ENCODE measurements at places on chromosomes 16 and 17.

DNA sequence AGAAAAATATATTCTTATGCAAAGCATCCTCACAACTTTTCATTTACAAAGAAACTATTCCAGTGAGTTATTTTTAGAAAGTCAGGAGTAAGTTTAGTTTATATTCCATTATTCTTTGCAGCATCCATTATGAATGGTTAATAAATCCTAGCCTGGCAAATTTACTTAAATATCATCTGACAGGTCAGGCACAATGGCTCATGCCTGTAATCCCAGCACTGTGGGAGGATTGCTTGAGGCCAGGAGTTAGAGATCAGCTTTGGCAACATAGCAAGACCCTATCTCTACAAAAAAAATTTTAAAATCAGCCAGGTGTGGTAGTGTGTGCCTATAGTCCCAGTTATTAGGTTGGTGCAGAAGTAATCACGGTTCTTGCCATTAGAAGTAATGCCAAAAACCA lies 12.9 kb downstream of the ESRP2 start:
- DNase-seq, result no peak

GRCh38 chr16:80984124-80984892 lies 22.4 kb downstream of the CMC2 start:
- DNase-seq, result no peak

- no peak for DNase-seq
Measured at GRCh38 chr17:17906418-17907215, 65.6 kb downstream of the TOM1L2 start.

GRCh38 chr16:75044800-75045361 lies 46.1 kb downstream of the ZNRF1 start:
- DNase-seq, result no peak

- no peak for DNase-seq
Measured at GRCh38 chr17:7107012-7107754, 7.4 kb downstream of the ASGR2 start.

DNA sequence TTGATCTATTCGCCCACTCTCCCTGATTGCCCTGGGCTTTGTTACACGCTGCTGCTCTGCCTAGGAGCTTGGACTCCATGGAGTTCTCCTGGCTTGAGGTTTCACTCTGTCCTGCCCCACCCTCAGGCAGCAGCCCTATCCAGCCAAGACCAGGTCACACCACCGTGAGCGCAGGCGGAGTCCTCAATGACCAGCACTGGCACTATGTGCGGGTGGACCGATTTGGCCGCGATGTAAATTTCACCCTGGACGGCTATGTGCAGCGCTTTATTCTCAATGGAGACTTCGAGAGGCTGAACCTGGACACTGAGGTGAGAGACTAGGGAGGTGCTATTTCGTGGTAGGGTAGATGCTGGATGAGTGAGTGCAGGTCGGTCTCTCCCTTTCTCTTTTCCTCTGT lies 3.5 kb downstream of the CNTNAP1 start:
- DNase-seq, result no peak

DNA sequence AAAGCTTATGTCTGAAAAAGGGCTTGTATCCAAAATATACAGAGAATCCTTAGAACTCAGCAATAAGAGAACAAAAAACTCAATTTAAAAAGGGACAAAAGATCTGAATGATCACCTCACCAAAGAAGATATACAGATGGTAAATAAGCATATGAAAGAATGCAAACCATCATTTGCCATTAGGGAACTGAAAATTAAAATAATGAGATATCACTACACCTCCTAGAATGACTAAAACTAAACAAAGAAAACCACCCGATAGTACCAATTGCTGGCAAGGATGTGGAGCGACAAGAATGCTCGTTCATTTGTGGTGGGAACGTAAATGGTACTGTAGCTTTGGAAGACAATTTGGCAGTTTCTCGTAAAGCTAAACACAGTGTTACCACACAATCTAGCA lies 66.9 kb upstream of the MPHOSPH6 start:
- no peak for DNase-seq

GRCh38 chr16:82178352-82178751 lies 8.3 kb upstream of the MPHOSPH6 start:
- DNase-seq, result no peak

DNA sequence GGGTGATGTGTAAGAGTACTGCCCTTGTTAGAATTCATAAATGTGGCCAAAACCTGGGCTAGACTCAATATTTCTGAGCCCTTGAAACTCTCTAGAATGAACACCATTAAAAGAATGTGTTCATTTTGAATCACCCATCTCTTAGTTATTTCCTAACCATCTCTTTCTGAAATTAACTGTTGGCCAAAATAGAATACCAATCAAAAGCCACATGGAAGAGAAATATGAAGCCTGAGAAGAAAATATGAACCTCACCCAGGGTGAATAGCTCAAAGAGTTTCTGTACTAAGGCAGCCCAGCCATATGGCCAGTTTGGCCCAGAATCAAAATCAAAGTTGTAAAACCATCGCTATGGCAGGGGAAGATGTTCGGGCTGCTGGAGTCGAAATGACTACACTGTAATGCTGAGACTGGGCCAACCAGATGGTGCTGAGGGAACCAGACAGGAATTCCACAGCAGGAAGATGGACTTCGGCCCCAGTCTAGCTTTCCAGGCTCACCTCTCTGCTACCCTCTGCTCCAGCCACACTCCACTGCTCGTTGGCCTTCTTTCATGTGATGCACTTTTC lies 154.3 kb upstream of the ZFHX3 start:
- no peak for DNase-seq

DNA sequence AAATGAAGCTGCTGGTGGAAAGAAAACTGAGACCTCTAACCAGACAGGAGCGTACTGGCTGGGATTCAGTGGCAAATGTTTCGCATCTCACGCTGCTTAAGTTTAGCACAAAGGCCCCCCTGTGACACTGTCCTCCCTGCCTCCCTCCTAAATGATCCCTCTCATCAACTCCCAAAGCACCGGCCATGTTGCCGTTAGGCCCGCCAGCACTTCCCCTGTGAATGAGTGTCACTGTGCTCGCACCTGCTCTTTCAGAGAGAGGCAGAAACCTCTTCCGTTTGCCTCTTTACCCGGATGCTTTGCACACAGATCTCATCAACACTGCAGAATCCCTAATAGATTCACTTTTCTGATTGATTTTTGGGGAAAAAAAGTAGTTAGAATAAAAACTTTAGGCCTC lies 26.5 kb downstream of the MBTPS1 start:
- no peak for DNase-seq

DNA sequence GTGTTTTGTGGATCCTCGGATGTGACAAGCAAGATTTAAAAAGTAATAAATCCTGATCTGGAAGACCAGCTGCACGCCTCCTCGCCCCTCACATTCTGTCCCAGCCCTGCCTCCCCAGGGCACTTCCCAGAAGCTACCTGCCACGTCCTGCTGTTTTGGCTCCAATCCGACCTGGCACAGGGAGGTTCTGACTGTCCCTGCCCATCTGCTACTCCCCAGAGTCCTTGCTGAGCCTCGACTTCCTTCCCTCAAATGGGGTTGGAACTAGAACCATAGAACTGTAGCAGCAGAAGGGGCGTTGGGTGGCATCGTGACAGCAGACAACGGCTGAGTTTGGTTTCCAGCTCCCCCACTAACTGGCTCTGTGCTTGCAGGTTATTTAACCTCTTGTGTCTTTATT lies 71.7 kb downstream of the RPH3AL start:
- DNase-seq, result no peak

GRCh38 chr16:80631581-80631980 lies 90.8 kb downstream of the DYNLRB2 start:
- DNase-seq, result no peak

- no peak for DNase-seq
Measured at GRCh38 chr17:56185491-56186221, 32.4 kb downstream of the ANKFN1 start.

GRCh38 chr17:76132574-76133338 lies 8.3 kb downstream of the FOXJ1 start:
- DNase-seq, result no peak

DNA sequence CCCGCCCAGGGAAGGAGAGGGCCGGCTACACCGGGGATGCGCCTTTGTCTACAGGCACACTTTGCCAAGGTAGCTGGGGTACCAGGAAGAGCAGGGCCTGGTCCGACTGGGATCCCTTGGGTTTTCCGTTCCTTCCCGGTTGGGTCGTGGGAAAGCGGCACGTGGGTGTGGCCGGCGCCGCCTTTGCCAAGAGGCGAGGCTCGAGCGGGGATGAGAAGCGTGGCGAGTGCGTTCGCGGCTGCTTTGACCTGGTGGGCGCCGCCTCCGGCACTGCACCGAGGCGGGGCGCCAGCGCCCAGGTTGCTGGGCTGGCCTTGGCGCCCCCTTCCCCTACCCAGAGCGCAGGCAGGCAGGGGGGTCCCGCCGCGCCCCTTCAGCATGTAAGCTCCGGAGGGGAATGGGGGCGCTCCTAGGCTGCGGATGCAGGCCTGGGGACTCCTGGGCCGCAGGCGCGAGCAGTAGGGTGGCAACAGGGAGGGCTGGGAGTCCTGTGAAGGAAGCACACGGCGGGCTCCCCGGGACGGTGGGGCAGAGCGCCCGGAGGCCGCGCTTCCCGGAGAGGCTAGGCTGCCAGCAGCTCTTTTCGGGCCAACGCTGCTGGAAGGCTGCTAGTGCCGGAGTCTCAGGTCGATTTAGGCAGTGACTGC lies 2.0 kb downstream of the HAS3 start:
- no peak for DNase-seq

DNA sequence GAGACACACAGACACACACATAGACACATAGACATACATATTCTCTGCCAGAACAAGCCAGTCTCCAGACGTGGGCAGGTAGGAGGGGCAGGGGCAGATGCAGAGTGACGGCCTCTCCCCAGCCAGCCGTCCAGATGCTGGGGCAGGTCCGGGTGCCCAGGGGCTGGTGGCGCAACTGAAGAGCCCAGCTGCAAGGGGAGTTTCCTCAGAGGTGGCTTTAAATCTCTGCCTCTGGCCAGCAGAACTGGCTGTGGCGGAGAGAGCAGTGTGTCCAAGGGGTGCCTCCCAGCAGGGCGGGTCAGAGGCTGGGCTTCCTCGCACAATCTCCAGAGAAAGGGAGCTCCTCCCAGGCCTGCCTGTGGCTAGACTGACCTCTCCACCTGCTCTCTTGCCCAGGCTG lies 9.4 kb upstream of the GCGR start:
- no peak for DNase-seq

- DNase-seq, result no peak
Measured at GRCh38 chr16:879461-879861, 78.9 kb upstream of the GNG13 start.

GRCh38 chr16:87332150-87332549 lies 15.0 kb upstream of the C16orf95 start:
- DNase-seq, result no peak

GRCh38 chr17:46154151-46154816 lies 38.9 kb downstream of the KANSL1 start:
- DNase-seq, result peak; percentile 40

DNA sequence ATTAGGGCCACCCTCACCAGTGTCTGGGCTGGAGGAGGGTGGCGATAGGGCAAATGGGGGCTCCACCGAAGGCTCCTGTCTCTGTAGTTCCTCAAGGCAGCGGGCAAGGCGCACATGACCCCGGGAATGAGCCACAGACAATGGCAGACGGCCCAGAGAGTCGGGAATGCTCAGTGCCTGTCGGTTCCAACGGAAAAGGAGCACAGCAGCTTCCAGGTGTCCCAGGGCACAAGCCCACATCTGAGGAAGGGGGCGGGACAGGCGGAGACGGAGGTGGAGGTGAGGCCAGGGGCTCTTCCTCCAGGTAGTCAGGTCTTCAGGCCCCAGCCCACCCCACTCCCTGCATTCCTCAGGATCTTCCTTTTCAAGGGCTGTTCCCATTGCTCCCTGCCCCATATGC lies 5.1 kb upstream of the SPAG7 start:
- DNase-seq, result no peak

- no peak for DNase-seq
Measured at GRCh38 chr16:64869781-64870180, 252.1 kb downstream of the CDH11 start.

- DNase-seq, result no peak
Measured at GRCh38 chr17:8237175-8237574, 10.7 kb downstream of the CTC1 start.

DNA sequence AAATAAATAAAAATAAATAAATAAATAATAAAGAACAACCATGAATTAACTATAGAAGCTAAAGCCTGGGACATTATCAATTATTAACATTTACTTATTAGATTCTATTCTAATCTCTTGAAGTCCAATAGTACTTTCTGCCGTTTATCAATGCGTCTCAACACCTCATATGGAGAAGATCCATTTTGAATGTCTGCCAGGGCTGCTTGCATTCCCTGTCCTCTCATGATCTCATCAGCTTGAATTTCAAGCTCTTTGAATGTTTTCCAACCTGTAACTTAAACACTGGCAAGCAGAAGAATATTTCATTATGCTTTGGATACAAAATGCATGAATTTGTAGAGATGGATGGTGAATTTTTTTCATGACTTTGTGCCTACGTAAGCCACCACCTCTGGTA lies 191.9 kb upstream of the ANKFN1 start:
- no peak for DNase-seq

GRCh38 chr17:76585033-76585648 lies 519 bp downstream of the ST6GALNAC2 start:
- DNase-seq, result peak; percentile 27

DNA sequence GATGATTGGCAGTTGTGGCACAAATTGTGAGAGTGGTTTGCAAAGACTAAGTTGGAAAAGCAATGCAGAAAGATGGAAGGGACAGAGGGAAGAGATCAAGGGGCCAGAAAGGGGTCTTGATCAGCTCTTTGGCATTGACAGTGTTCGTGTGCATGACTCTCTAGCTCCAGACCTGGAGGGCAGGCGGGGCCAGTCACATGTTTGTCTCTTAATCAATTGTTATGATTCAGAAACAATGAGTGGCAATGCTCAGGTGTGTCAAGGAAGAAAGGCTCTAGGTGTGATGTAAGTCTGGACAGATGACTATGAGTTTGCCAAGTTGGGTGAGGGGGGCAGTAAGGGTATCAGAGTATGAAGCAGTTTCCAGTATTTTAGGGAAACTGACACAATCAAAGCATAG lies 32.1 kb downstream of the WSB1 start:
- DNase-seq, result no peak

DNA sequence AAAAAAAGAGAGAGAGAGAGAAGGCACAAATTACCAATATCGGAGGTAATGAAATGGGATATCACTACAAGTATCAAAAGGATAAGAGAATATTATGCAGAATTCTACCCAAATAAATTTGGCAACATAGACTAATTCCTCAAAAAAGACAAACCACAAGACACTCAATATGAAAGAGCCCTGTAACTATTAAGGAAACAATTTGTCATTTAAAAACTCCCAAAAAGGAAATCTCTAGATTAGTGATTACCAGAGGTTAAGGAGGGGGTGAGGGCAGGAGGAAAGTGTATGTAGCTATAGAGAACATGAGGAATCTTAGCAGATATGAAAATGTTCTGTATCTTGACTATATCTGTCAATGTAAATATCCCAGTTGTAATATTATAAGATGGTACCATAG lies 54.0 kb downstream of the CFDP1 start:
- no peak for DNase-seq

Data from CD4-positive, alpha-beta T cell treated with Interleukin-17A for 4 hours (primary cell).